AG09309 (cell line): ENCODE measurements at places on chromosomes 7 and 10.

DNA sequence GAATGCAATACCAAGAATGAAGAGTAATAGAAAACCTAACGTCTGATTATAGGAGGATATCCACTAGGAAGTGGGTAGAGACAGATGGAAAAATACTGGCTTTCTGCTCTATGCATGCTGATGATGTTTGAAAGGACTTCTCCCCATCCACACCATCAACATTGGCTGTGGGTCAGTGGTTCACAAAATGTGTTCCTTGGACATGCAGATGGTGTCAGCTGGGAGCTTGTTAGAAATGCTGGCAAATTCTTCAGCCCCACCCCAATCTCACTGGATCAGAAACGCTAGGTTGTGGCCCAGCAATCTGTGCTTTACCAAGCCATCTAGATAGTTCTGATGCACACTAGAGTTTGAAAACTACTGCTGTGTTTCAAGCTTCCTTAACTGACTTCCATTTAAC is 164.1 kb downstream of the PPP1R17 start:
- DNase-seq, result no peak

- no peak for DNase-seq
These were observed at the start of gene COBL for GRCh38 chr7:51316666-51317581. Gene COBL (minus strand): TSS chr7:51316809. CDS start chr7:51316633, 176 bp downstream.

- no peak for DNase-seq
These were observed 74.9 kb upstream of the STEAP1B start for GRCh38 chr7:22574754-22575520.

DNA sequence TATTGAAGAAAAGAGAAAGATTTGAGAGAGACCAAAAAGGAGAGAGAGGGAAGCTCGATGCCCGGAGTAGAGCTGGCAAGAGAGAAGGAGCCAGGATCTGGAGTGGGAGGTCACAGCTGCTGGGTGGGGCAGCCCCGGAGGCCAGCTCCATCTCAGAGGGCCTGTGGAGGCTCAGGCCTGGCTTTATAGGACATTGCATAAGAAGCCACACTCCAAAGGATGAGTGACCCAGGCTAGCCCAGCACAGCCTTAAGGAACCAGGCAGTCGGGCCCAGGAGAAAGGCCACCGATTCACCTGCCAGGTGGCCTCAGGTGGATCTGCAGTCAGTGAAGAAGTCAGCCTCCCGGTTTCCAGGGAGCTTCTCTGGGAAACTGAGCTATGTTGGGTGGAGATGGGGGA is 676 bp downstream of the PLAC9 start:
- DNase-seq, result no peak

- DNase-seq, result no peak
These were observed 5.3 kb upstream of the HILPDA start for GRCh38 chr7:128450409-128450808.

- peak; percentile 54 for DNase-seq
These were observed 14.6 kb downstream of the FAM149B1 start for GRCh38 chr10:73182568-73182967.
